ENCODE measurements at places on chromosomes 5 and 9.

DNA sequence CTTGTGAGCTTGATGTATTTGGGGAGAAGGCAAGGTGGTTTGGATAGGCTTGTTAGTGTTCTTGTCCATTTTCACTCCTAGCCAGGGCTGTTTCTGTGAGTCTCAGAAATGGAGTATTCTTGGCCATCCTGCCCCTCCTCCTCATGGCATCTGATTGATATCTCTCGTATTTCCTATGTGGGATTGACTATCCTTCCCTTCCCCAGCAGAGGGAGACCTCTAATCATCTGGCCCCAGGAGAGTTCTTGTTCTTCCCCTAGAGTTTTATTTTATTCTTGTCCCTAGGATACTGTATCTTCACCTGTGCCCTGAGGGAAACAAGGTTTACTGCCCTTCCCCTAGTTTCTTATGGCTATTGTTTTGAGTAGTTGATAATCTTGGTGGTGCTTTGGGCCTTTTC, 114.4 kb downstream of the VPS13A start:
- peak; percentile 23 for DNase-seq

- DNase-seq, result peak; percentile 48
These were observed 2.1 kb downstream of the ZNF608 start for GRCh38 chr5:124744170-124744971.

GRCh38 chr9:27523141-27523540, 949 bp upstream of the IFNK start:
- no peak for DNase-seq

DNA sequence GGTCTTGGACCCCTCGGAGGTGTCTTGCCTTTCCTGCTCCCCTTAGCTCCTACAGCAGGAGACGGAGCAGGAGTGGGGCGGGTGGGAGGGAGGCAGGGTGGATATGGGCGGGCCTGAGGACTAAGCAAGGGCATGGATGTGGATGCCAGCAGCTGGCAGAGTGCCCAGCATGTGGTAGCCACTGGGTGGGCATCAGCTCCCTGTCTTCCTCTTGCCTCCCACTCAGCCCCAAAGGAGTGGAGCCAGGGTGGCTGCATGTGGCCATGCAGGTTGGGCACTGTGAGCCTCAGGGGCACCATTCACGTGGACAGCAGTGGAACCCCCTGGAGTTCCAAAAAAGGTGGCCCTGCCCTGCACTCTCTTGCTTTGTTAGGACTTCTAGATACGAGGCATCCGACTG, 90.1 kb upstream of the TBCA start:
- no peak for DNase-seq

GRCh38 chr9:13427587-13427986, 148.1 kb upstream of the MPDZ start:
- DNase-seq, result peak; percentile 72

GRCh38 chr5:16889203-16889971, 46.7 kb downstream of the MYO10 start:
- DNase-seq, result no peak

GRCh38 chr9:134049772-134050588, 17.8 kb downstream of the BRD3 start:
- DNase-seq, result no peak

DNA sequence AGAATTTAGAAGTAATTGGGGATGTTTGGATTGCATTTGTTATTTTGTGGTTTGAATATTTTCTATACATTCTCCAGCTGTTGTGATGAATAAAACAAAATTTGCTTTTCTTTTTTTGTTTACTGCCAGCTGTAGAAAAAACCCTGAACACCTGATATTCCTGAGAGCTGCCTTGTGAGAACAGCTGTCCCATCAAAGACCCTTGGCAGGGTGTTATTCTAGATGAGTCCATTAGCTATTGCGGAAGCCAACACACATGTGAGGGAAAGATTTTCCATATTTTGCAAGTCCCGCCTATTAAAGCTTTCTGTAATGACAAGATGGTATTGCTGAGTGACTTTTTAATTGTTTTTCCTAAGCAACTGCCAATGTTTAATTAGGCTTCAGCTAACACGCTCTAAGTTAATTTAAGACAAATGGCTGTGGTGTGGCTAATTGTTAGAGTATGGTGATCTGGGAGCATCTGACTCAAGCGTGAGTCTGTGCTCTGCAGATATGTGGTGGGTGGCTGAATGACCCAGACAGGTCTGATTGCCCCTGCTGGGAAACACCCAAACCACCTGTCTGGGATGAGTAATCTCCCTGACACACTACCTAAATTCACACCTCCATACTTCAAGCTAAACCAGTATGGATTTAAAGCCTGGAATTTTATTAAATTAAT, 86.5 kb upstream of the PRLR start:
- no peak for DNase-seq

- peak; percentile 44 for DNase-seq
These were observed 17.9 kb upstream of the PHF2 start for GRCh38 chr9:93558503-93558902.

DNA sequence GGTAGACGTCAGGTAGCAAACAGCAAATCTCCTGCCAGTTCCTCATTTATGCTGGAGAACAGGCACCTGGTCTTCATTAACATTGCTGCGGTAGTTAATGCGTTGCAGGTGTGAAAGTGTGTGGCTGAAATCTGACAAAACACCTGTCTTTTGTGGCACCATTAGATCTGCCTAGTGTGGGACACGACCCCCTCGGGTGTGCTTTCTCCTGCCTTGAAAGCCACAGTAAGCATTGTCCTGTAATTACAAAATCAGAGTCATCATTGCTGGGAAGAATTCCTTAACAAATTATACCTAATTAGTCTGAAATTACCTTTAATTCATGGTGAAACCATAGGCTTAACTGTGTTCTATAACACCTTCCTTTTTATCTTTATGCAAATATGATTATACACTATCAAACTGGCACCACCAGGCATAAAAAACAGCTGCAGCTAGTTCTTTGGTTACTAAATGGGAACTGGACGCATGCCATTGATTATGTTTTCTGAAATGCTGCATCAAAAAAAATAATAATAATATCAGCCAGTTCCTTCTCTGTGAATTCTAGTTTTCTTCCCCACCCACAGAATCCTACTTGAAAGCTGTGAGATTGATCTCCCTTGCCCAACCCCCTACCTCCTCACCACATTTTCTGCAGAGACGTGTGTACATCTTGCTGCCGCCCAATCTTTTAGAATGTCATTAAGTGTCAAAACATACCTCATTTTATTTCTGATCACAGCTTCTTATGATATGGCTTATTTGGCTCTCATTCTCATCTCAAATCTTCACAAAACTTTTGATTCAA, 374.0 kb downstream of the NFIB start:
- DNase-seq, result no peak

DNA sequence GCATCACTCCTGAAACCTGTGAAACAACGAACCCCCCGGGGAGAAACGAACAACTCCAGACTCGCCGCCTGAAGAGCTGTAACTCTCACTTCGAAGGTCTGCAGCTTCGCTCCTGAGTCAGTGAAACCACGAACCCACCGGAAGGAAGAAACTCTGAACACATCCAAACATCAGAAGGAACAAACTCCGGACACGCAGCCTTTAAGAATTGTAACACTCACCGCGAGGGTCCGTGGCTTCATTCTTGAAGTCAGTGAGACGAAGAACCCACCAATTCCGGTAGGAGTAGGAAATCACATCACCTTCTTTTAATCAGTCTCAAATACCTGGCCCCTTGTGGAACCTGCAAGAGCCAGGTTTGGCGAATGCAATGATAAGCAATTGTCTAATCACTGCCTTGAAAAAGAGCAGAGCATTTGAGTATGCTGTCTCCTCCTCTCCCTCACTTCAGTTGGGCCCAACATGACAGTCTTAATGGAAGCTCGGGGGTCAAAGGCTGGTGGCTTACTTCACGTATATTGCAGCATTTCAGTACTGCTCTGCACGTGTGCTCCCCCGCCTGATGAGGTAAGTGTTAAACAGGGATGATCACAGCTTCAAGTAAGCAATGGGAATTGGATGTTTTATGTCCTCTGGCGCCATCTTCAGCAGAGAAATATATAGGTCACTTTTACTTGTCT, 473 bp downstream of the IRGM start:
- DNase-seq, result peak; percentile 77

DNA sequence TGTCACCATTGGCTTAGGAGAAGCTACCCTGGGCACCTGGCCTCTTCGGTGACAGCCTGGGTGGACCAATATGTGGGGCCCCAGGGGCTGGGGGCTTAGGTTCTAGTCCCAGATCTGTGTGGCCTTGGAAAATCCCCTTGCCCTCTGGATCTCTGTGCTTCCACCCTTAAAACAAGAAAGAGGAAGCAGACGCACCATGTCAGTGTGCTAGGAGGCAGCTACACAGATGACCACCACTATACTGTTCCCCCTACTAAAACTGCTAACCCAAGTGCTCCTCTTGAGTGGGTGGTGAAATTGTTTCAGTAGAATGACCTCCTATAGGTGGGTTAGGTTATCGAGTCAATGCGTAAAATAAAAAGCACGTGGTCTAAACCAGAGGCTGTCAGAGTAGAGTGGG, 31.0 kb downstream of the AFAP1L1 start:
- DNase-seq, result no peak

DNA sequence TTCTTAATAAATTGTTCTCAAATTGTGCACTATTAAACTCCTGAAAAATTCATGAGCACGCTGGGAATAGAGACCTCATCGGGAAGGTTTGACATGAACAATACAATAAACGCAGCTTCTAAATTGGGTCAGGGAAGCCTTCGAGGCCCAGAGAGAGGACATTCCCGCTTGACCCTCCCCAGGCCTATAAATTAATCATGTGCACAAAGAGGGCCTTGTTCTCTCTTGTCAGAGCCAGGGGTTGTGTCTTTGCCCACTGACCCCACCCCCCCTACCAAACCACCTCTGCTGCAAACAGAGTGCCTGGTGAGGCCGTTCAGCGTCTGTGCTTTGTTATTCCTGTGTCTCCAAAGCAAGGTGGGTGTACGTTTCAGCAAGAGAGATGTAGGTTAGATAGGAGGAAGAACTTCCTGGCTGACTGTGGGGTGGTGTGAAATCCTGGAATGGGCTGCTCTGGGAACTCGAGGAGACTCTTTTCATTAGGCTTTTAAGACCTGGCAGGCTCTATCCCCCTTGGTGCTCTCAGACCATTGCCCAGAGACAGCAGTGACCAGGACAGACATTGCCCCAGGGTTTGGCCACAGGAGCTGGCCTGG, 18.2 kb upstream of the DAB2IP start:
- no peak for DNase-seq

- DNase-seq, result no peak
These were observed 314.5 kb downstream of the SPATA31D1 start for GRCh38 chr9:82302968-82303655.

DNA sequence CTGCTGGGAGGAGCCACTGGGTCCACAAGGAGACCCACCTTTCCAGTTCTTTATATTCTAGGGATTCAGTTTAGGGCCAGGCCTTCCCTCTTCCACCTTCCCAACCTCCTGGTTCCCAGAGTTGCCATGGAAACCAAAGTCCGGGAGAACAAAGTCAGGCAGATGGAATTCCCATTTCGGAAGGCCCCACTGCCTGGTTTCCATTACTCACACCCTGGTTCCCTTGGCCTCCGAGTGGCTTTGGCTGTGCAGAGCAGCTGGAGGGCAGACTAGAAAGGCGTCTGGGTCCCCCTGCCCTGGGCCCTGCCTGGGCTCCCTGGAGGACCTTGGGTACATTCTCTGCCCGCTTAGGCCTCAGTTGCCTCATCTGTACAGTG, 136.1 kb downstream of the RGS3 start:
- DNase-seq, result no peak

- no peak for DNase-seq
These were observed 41.1 kb downstream of the ACTBL2 start for GRCh38 chr5:57441557-57441956.

GRCh38 chr9:121987314-121987713, 105.8 kb downstream of the TTLL11 start:
- DNase-seq, result no peak

DNA sequence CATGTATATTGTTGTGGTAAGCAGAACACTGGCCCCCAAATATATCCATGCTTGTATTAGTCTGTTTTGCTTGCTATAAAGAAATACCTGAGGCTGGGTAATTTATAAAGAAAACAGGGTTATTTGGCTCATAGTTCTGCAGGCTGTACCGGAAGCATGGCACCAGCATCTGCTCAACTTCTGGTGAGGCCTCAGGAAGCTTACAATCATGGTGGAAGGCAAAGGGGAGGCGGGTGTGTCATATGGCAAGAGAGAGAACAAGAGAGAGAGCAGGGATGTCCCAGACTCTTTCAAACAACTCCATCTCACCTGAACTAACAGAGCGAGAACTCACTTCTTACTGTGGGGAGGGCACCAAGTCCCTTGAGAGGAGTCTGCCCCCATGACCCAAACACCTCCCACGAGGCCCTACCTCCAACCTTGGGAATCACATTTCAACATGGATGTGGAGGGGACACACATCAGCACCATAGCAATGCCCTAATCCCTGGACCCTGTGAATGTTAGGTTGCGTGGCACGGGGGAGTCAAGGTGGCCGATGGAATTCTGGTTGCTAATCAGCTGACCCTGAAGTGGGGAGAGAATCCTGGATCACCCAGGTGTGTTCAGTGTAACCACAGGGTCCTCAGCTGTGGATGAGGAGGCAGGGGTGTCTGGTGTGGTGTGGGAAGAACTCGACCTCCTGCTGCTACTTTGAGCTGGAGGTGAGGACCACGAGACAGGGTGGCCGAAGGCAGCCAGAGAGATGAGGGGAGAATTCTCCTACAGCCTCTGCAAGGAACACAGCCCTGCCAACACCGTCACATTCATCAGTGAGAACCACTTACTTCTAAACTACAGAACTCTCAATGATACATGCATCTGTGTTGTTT, 172.8 kb downstream of the AUH start:
- DNase-seq, result no peak

DNA sequence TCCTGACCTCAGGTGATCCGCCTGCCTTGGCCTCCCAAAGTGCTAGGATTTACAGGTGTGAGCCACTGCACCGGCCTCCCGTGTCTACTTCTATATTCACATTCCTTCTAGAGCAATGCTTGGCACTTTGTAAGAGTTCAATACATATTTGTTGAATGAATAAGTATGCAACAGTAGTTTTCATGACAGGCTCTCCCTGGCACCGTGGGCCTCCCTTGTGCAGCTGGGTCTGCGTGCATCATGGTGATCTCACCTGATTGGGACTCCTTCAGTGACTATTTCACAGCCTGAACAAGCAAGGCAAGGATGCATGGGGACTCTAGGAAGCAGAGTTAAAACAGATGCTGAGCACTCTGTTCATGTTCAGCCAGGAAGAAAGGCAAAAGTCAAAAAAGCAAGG, 6.8 kb upstream of the ZBTB34 start:
- DNase-seq, result no peak

DNA sequence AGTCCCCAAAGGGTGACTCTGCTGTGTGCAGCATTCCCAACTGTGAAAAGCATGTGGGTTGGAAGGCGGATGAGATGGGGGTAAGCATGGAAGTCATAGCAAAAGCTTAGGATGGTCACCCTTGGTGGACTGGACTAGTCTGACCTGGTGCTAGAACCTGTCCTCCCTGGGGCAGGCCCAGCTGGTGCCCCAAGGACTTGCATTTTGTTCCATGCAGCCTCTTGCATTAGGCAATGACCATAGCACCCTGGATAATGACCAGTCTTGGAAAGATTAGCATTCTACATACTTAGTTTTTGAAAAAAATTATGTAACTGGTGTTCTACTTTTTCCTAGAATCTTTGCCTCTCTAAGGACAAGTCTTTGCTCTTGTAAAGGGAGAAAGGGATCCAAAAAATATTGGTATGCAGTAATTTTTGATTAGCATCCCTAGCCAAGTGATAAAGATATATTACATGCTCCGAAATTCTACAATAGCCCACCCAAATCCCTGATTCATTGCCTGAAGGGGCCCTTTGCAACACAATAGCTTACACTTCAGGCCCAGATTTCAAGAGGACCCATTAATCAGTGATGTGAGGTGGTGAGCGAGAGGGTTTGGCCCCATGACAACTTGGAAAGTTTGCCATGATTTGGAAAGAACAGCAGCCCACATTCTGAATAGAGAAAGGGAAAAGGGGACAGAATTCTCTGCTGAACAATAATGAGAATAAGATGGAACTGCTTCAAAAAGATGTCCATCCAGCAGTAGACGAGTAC, 93.3 kb upstream of the CD180 start:
- no peak for DNase-seq

Data from kidney capillary endothelial cell (primary cell).